ENCODE measurements at places on chromosomes 13 and 19.

DNA sequence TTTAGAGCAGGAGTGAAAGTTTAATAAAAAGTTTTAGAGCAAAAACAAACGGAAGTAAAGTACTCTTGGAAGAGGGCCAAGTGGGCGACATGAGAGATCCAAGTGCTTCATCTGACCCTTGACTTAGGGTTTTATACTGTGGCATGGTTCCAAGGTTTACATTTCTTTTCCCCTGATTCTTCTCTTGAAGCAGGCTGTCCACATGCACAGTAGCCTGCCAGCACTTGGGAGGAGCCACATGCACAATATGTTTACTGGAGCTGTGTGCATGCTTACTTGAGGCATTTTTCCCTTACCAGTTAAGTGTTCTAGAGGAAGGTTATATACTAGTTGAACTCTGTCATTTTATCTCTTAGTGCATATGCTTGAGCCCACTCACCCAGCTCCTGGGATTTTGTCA, 295.6 kb downstream of the TBC1D4 start:
- DNase-seq = no peak

DNA sequence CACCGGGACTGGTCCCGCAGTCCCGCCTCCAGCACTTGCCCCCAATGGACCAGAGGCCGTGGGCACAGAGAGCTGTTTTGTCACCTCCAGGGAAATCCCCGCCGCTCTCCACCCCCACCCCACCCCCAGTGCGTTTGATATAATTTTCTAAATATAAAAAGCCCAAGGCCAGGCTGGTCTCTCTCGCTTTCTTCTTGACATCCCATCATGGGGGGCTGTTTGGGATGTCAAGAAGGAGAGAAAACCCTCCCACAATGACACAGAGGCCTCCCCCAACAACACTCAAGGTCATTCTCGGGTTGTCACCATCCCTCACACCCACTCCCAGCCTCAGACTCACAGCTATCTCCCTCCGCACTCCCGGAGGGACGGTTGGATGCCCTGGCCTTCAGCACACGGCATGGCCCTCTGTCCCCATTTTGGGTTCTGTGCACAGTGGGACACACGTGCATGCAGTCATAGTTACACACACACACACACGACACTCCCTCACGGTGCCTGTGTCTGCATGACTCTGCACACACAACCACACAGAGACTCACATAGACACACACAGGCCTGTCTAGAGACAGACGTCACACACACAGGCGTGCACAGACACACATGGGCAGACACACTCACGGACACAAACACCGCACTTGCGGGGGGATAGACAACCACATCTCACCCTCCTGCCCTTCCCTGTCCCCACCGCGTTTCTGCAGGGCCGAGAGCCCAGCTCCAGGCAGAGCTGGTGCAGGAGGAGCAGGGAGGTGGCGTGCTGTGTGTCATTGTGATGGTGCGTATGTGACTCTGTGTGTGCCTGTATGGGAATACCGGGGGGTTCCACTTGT, 4.8 kb upstream of the NFIC start:
- no peak for DNase-seq

DNA sequence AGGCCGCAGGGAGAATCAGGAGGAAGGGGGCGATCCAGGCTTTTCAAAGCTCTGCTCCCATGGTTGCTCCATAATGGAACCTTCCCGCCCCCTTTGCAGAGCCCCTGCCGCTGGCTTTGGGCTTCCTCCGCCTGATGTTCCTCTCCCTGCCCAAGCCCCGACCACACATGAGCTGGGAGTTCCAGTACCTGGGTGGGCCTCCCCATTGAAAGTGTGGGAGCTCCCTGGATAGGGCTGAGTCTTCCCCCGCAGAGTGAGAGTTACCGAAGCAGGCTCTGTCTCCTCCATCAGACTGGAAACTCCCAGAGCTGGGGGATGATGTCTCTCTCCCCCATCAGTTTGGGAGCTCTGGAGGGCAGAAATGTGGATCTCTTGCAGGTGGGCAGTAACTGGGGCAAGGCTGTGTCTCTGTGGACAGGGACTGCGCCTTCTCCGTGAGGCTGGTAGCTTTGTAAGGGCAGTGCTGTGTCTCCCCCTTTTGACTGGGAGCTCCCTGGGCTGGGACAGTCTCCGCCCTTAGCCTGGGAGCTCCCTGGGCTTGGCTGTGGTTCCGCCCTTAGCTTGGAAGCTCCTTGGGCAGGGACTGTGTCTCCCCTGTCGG, 722 bp downstream of the DCAF15 start:
- no peak for DNase-seq

DNA sequence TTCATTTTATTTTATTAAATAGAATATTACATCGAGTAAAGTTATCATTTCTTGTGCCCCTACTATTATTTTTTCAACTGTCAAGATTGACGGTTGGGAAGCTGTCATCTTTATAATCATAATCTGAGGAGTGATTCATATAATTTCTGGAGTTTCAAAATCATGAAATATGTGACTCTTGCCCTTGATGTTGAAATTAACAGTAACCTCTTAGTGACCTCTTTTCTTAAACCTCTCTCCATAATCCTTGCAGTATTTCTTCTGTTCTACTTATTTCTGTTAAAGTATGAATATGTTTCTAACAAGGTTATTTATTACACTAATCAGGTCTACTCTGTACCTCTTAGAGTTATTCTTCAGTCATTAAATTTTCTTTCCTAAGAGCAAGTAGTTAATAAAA, 663.8 kb downstream of the LIG4 start:
- no peak for DNase-seq

- DNase-seq = no peak
These were observed 3.1 kb downstream of the SPC24 start for GRCh38 chr19:11152318-11153062.

DNA sequence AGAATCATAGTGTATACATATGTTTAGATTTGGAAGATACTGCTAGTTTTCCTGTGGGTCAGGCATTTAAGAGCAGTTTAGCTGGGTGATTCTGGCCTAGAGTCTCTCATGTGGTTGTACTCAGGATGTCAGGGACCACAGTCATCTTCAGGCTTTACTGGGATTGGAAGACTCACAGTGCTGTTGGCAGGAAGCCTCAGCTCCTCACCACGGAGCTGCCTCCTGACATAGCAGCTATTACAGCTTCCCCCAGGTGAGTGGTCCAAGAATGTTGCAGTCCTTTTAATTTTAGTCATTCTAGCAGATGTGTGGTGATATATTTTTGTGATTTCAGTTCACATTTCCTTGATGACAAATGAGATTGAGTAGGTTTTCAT, 16.9 kb upstream of the GPR18 start:
- DNase-seq = peak; percentile 32

DNA sequence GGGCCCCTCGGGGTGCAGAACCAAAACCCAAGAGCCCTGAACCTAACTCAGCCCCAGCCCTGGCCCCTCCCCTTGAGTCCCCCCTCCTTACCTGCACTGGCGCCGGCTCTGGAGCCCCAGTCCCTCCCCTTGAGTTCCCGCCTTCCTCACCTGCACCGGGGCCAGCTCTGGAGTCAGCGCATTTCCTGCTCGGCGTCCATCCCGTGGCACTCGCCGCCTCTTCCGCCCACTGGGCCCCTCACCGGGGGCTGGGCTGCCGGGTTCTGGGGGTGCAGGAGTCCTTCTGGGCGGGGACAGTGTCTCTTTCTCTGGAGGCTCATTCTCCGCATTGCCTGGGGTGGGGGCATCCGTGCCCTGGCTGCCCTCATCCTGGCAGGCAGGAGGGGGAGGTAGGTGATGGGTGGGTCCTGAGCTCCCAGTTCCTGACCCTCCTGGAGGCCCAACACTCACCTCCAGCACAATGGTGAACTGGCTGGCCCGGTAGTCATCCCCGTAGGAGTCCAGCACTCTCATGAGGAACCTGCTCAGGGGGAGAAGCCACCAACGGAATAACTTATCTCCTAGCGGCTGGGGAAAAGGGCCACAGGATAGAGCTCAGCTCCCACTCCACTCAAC, 5.3 kb downstream of the NDUFA3 start:
- no peak for DNase-seq

- DNase-seq = no peak
These were observed 22.1 kb downstream of the DPP9 start for GRCh38 chr19:4701557-4701956.

DNA sequence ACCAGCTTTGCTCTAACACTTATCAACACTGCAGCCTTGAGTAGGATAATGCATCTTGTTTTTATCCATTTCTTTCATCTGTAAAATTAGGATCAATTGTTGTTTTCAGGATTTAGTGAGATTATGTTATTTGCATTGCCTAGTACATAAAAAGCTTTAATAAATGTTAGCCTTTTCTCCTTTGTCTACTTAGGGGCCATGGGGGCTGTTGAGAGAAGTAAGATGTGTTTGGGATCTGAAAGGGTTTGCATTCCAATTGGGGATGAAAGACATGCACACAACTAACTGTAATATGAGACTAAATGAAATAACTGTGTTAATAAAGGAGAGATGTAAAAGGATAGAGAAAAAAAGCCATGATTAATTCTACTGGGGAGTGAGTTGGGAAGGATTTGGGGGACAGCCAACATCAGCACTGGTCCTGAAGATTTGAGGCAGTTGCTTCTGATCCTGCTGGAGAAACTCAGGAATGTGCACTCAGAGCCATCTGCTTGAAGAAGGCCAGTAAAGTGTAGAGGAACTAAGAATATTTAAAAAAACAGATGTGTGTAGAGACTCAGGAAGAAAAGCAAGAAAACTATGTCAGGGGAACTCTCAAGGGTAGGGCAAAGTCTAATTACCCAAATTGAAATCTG, 236.3 kb downstream of the OLFM4 start:
- DNase-seq = no peak

GRCh38 chr19:1252221-1252820, 3.9 kb downstream of the MIDN start:
- DNase-seq = peak; percentile 80

- no peak for DNase-seq
These were observed 1183.1 kb upstream of the PCDH20 start for GRCh38 chr13:62598708-62599107.

DNA sequence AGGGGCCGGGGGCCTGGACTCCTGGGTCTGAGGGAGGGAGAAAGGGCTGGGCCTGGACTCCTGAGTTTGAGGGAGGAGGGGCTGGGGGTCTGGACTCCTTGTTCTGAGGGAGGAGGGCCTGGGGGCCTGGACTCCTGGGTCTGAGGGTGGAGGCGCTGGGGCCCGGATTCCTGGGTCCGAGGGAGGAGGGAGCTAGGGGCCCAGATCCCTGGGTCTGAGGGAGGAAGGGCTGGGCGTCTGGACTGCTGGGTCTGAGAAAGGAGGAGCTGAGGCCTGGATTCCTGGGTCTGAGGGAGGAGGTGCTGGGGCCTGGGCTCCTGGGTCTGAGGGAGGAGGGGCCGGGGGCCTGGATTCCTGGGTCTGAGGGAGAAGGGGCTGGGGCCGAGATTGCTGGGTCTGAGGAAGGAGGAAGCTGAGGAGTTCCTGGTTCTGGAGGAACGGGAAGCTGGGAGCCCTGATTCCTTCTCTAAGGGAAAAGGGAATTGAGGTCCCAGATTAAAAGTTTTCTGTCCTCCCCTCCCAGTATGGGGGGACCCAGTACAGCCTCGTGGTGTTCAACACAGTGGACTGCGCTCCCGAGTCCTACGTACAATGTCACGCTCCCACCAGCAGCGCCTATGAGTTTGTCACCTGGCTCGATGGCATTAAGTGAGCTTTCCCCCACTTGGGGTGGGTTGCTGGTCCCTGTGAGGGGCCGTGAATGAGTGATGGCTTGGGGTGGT, 721 bp downstream of the MED25 start:
- no peak for DNase-seq

- no peak for DNase-seq
These were observed 12.5 kb downstream of the PLIN4 start for GRCh38 chr19:4505570-4506448.

GRCh38 chr13:113981611-113982295, 7.9 kb upstream of the C13orf46 start:
- DNase-seq = no peak

DNA sequence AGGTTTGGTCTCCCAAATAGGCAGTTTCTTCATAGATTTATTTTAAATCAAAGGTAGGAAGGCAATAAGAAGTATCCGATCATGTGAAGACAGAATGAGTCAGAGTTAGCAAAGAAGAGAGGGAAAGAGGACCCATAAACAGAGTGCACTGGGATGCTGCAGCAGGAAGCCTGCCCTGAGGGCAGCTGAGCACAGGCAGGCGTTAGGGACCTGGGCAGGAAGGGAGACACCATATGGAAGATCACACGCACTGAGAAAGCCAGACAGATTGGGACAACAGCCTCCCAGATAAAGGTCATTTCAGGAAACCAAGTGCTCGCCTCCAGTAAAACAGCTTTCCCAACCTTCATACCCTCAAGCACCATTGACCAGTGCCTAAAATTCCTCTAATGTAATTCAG, 598.0 kb downstream of the EFNB2 start:
- no peak for DNase-seq

GRCh38 chr19:56109226-56109625, 11.9 kb downstream of the ZNF787 start:
- DNase-seq = no peak

GRCh38 chr13:24340608-24340955, 31.2 kb downstream of the C1QTNF9 start:
- DNase-seq = no peak

GRCh38 chr19:29843180-29844051, 31.6 kb downstream of the CCNE1 start:
- DNase-seq = no peak

DNA sequence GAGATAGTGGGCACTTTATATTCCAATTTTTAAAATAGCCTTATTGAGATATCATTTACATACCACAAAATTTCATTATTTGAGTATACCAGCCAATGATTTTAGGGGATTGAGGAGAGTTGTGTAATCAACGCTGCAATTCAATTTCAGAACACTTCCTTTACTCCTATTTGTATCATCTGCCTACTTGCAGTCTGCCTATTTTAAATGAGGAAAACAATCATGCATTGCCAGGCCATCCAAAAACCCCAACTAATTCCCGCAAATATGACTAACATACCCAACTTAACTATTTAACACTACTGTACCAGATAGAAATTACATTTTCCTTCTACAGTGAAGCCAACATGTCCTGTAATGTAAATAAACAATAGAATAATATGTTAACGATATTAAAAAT, 26.7 kb downstream of the CAB39L start:
- no peak for DNase-seq

GRCh38 chr19:31154021-31154420, 195.2 kb downstream of the TSHZ3 start:
- DNase-seq = no peak

DNA sequence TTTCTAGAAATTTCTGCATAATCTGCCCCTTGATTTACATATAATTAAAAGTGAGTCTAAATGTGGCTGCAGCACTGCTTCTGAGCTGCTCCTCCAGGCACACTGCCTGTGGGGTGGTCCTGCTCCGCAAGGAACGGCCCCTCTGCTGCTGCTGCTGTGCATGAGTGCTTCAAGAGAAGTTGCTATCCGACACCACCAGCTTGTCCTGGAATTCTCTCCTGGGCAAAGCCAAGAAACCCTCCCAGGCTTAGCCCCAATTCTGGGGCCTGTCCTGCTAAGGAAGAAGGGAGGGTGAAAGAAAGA, 7.5 kb upstream of the PDCD5 start:
- no peak for DNase-seq

DNA sequence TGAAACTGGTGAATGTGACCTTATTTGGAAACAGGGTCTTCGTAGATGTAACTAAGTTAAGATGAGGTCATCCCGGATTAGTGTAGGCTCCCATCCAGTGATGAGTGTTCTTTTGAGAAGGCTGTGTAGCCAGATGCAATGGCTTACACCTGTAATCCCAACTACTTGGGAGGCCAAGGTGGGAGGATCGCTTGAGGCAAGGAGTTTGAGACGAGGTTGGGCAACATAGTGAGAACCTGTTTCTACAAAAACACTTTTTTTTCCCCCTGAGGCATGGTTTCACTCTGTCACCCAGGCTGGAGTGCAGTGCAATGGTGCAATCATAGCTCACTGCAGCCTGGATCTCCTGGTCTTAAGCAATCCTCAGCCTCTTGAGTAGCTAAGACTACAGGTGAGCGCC, 36.4 kb downstream of the FBN3 start:
- DNase-seq = no peak

GRCh38 chr19:41330481-41330880, 20.5 kb downstream of the CCDC97 start:
- no peak for DNase-seq
